ENCODE measurements at places on chromosomes 5 and 9.
A peak's percentile ranks its signal among the peaks of the same experiment; 100 is the strongest.

DNA sequence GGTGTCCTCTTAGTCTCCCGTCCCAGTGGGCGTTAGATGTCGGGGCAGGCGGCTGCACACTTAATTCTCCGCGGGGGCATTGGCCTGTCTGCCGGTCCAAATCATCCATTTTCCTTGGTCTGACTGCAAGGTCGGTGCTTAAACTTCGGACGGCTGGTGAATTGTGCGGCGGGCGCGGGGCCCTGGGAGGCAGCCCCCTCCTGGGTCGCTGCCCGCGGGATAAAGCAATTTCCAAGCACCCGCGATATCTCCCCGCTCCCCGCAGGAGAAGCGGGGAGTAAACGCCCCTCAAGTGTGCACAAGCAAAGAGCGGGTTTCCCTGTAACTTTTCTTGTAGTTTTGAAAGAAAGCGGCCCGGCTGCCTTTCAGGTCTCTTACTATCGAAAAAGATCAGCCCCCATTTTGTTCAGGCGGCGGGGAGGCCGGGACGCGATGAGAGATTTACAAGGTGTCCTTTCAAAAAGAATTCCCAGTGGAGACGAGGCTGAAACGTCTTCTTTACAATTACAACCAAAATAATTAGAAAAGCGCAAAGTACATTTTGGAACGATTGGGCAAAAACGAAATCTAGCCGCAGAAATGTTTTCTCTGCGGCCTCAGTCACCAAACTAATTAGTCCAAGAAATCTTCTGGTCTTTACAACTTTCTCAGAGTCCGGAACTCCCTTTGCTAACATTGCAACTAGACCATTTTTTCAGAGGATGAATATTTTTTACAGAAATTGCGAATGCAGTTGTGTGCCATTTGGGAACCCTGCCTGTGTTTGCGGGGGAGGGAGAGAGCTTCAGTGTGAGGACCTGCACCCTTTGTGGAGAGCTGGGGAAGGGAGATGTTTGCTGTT lies 1.8 kb downstream of the IRX1 start:
- DNase-seq, result peak; percentile 42

GRCh38 chr5:140246378-140247122 lies 56.4 kb downstream of the PFDN1 start:
- DNase-seq, result no peak

- DNase-seq, result no peak
Measured at GRCh38 chr5:176677209-176677939, 30.1 kb downstream of the TSPAN17 start.

- no peak for DNase-seq
Measured at GRCh38 chr9:68750786-68751185, 45.7 kb downstream of the PIP5K1B start.

GRCh38 chr5:38316544-38317224 lies 58.3 kb downstream of the EGFLAM start:
- DNase-seq, result no peak

DNA sequence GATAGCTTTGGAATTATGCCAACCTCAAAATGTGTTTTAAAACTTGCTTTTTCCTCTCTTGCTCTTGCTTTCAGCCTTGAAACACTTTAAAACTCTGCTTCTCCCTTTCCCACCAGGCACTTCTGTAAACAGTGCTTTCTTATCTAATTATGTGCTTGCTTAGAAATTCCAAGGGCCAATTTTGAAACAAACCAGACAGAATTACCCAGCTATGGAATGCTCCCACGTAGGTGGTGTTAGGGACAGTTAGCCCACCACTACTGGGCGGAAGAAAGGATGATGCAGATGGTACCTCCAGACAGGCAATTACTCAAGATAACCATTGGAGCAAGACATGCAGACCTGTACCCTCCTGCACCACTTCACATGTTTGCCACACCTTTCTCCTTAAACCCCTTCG lies 523.0 kb upstream of the PTPRD start:
- no peak for DNase-seq

DNA sequence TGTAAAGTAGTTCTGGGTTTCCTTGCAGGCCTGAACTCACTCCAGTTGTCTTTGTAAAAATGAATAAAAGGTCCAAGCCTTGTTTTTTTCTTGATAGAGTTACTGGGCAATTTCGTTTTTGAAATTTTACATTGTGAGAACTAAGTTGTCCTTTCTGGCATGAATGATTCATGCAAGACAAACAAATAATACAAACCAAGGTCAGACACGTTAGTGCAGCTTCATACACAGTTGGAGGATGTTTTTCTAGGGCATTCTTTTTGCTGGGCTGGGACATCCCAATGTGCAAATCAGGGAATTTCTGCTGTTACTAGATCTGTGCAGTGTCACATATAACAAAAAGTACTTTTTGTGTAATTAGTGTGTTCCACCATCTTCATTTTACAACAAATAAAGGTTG lies 96.0 kb downstream of the MEGF10 start:
- DNase-seq, result peak; percentile 71

DNA sequence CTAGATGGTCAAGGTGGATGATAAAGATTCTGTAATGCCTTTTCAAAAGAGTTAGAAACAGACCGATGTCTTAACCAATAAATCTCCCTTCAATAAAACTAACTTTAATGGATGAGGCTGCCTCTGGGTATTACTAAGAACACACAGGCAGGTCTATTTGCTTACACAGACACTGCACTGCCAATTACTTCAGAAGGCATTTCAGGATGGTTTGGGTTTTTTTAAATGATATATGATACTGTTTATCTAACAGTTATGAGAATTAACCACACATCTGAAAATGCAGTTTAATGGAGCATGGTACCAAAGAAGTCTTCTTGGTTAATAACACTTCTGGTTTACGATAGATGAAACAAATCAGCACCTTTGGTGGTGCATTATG lies 367.9 kb upstream of the GRAMD2B start:
- no peak for DNase-seq

DNA sequence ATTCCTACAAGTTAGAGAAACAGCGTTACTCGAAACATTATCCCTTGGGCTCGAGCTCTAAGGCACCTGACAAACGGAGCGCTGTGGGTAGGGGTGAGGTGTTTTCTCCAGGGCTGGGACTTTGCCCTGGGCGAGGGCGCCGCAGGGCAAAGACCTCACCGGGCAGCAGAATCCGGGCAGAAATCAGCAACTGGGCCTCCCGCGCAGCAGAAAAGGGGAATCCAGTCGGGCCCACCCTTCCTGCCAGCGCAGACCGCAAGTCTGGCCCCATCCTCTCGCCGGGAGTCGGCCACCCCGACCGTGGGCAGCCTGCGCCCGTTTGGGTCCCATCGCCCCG lies 430 bp upstream of the MSH3 start:
- DNase-seq, result peak; percentile 18

GRCh38 chr9:73024601-73025034 lies 71.8 kb upstream of the ALDH1A1 start:
- DNase-seq, result no peak

- no peak for DNase-seq
Measured at GRCh38 chr9:5062631-5063030, 77.6 kb downstream of the JAK2 start.

- no peak for DNase-seq
Measured at GRCh38 chr5:173849908-173850307, 38.2 kb upstream of the CPEB4 start.

DNA sequence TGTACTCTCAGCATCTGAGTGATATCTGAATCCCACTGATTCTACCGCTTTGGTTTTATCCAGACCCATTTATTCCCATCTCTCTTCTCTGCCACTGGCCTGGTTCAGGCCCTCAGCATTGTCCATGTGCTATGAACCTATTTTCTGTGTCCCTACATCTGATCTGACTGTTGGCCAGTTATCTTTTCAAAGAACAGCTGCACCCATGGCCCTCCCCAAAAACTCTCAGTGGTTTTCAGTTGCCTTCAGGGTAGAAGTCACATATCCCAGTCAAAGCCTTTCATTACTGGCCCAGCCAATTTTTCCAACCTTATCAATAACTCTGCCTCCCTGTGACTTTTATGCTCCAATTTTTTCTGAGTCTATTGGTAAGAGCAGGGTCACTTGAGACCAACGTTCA lies 297.0 kb downstream of the TRIM32 start:
- DNase-seq, result no peak

DNA sequence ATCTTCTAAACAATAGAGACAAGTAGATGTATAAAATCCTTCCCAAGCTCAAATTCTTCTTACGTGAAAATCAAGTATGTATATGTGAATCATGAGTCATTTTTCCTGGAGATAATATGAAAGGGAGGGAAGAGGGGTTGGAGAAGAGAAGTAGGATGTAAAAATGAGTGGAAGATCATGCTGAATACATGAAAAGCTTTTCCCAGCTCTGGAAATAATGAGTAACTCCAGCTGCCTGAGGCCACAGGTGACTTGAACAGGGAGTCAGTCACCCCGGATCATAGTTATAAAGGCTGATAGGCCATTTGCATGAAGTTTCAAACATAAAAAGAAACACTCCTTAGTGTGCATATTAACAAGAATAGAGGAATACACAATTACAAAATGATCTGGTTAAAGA lies 486.7 kb downstream of the EFNA5 start:
- DNase-seq, result no peak

GRCh38 chr5:124200381-124200780 lies 546.1 kb downstream of the ZNF608 start:
- DNase-seq, result no peak

- no peak for DNase-seq
Measured at GRCh38 chr9:98062161-98062560, 5.6 kb downstream of the NANS start.

DNA sequence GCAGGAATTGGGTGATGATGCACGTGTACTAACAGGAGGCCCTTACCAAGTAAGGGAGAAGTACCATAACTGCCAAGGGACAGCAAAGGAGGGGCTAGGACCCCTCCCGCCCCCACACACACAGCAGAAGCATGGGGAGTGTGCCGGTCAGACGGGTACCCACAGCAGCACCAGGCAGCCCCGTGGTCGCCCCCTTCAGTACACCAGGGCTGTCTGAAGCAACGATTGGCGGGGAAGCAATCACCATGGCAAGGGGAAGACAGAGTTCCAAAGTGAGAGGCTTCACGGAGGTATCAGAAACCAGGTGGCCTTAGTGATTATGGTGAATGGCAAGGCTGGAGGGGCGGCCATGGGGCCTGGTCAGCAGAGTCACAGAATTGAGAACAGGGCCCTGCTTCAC lies 72.2 kb downstream of the CAMSAP1 start:
- DNase-seq, result no peak

Measured in MCF 10A (cell line).